ENCODE measurements at places on chromosomes 7 and 10.

DNA sequence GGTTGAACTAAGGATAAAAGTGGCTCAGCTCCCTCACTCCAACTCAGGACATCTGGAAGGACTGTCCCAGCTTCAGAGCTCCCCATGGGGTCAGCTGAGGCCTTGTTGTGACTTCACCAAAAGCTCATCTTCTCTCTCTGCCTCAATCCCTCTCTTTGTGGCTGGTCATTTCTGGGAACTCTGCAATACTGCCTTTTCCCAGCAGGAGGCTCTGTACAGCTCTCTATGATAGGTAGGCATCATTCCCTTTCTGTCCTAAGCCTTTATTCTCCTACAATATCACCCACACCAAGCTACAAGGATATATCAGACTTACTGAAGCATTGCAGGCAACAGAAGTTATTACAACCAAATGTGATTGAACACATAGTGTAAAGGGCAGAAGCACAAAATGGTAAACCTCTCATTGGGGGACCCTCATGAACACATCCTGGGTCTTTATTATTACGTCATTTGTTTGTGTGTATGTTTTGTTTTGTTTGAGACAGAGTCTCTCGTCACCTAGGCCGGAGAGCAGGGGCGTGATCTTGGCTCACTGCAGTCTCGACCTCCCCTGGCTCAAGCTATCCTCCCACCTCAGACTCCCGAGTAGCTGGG lies 36.7 kb upstream of the PRPS1L1 start:
- H3K27me3 ChIP-seq, result no peaks in the 10 kb centered on the region
- peak; percentile 33 for DNase-seq
- no peaks in the 10 kb centered on the region for H3K4me1 ChIP-seq
- H3K27ac ChIP-seq, result no peak overlapping the region
- H3K36me3 ChIP-seq, result no peaks in the 10 kb centered on the region

DNA sequence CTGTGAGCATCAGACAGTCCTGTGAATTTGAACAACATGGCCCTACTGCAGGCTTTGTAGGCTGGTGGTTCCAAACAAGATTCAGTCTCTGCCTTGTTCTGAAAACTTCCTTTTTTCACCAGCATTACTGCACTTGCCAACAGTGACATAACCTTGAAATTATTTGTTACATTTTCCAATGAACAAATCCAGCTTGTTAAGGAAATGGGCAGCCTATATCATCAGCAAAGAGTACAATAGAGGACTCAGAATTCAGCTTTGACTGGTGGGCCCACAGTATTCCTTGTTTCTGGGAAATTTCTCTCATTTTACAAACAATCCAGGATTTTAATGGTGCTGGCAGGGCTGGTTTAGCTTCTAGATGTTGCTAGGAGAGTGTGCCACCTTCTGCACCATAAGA lies 703.7 kb upstream of the FZD8 start:
- no peaks in the 10 kb centered on the region for H3K27me3 ChIP-seq
- H3K4me3 ChIP-seq, result no peak overlapping the region
- no peak for DNase-seq
- no peaks in the 10 kb centered on the region for H3K4me1 ChIP-seq
- no peak overlapping the region for H3K27ac ChIP-seq

- H3K27me3 ChIP-seq, result peaks cover 31% of the 10 kb centered on the region
- no peak overlapping the region for H3K27ac ChIP-seq
- no peak overlapping the region for H3K4me3 ChIP-seq
- DNase-seq, result no peak
- no peaks in the 10 kb centered on the region for H3K36me3 ChIP-seq
Observed at GRCh38 chr7:129550693-129551360, 48.5 kb downstream of the SMKR1 start.

- peaks cover 33% of the 10 kb centered on the region for H3K27me3 ChIP-seq
- H3K4me3 ChIP-seq, result no peak overlapping the region
- no peak for DNase-seq
- H3K4me1 ChIP-seq, result peaks cover 7% of the 10 kb centered on the region
- no peaks in the 10 kb centered on the region for H3K36me3 ChIP-seq
Observed at GRCh38 chr10:72049969-72050781, 38.2 kb downstream of the SPOCK2 start.

DNA sequence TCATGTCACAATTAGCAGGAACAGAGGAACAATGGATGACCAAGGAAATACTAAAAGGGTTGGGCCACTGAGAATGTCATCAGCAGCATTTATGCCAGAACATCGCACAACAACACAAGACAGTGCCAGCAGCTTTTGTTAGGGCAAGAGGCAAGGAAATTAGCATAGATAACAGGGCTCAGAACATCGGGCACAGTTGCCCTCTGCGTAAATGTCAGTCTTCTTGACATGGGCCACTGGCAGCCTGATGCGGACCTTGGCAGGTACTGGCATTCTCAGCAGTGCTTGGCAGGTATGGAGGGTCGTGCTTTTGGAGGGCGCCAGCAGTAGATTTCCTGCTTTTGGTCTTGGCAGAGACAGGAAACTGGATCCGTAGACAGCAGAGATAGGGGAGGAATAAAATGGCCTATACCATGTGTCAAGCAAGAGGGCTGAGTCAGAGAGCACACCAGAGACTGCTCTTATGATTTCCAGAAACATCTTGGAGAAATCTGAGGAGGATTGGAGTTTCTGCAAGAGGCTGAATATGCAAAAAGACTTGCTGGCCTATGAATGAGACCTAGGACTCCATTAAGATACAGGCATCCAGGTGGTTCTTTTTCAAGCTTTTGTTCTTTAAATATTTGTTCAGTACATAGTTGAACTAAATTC lies 371.5 kb upstream of the MTPN start:
- no peak overlapping the region for H3K4me3 ChIP-seq
- no peaks in the 10 kb centered on the region for H3K27me3 ChIP-seq
- no peaks in the 10 kb centered on the region for H3K4me1 ChIP-seq
- no peaks in the 10 kb centered on the region for H3K36me3 ChIP-seq

DNA sequence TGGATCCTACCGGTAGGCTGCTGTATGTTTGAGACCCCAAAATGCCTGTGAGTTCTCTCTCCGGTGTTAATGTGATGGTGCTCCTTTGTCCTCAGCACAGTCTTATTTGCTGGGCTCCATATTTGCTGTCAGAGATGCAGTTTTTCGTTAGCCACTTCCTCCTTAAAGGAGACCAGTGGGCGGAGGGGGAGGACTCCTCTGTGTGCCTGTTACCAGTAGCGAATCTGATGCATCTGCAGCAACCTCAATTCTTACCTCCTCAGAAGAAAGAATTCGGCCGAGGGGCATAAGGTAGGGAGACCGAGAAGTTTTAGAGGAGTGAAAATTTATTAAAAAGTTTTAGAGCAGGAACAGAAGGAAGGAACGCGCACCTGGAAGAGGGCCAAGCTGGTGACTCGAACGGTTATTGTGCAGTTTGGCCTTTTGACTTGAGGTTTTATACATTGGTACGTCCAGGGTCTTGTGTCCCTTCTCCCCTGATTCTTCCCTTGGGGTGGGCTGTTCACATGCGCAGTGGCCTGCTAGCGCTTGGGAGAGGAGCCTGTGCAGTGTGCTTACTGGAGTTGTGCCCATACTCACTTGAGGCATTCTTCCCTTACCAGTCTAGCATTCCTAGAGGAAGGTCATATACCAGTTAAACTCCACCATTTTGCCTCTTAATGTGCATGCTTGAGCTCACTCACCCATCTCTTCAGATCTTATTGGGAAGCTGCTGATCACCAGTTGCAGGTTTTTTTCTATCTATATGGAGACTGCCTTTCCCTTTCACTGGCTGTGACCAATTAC lies 49.5 kb downstream of the GNAI1 start:
- H3K36me3 ChIP-seq, result no peaks in the 10 kb centered on the region
- H3K27ac ChIP-seq, result no peak overlapping the region
- H3K4me1 ChIP-seq, result peaks cover 13% of the 10 kb centered on the region
- DNase-seq, result no peak

DNA sequence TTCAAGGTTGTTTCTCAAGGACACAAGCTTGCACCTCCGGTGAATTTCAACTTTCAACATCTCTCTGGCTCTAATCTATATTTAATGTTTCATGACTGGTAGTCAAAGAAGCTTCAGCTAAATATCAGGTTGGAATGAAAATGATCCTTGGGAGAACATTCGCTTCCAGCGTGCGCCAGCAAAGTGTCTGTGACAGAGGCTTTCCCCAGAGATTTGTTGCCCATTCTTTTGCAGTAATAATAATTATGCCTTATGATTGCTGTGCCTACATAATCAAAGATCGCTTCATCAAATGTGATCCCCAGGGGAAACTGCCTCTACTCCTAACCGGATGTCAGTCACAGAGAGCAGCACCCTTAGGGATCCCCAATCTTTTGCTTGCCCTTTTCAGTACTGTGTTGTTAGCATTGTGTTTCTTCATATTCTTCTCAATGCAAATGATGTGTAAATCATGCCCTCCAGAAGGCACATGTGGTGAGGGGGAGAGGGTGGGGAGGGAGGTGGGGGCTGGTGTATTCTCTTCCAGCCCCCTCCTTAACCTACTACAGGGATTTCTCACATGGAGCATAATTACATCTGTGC lies 30.5 kb downstream of the FZD1 start:
- no peaks in the 10 kb centered on the region for H3K36me3 ChIP-seq
- no peaks in the 10 kb centered on the region for H3K4me1 ChIP-seq
- DNase-seq, result no peak
- H3K4me3 ChIP-seq, result no peak overlapping the region
- H3K27me3 ChIP-seq, result peaks cover 14% of the 10 kb centered on the region

GRCh38 chr10:48271047-48271730 lies 3.3 kb downstream of the FRMPD2 start:
- H3K27me3 ChIP-seq, result peaks cover 10% of the 10 kb centered on the region
- no peak overlapping the region for H3K4me3 ChIP-seq
- H3K36me3 ChIP-seq, result no peaks in the 10 kb centered on the region
- no peaks in the 10 kb centered on the region for H3K4me1 ChIP-seq

DNA sequence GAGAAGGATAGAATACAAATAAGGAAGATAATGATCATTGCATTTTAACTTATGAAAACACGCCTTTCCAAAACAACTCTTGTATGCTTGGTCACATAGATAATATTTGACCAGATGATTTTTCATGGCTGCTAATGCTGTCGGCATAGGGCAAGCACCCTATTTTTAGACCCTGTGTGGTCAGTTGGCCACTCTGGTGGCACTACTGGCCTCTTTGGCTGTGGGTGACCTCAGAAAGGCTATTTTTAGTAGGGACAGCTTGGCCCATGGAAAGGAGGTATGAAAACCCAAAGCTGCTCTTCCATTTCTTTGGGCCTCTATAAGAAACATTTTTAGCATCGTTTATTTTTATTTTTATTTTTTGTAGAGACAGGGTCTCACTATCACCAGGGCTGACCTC lies 12.3 kb downstream of the BMPER start:
- no peak overlapping the region for H3K27ac ChIP-seq
- no peak overlapping the region for H3K4me3 ChIP-seq
- H3K36me3 ChIP-seq, result no peaks in the 10 kb centered on the region
- peaks cover 4% of the 10 kb centered on the region for H3K27me3 ChIP-seq

DNA sequence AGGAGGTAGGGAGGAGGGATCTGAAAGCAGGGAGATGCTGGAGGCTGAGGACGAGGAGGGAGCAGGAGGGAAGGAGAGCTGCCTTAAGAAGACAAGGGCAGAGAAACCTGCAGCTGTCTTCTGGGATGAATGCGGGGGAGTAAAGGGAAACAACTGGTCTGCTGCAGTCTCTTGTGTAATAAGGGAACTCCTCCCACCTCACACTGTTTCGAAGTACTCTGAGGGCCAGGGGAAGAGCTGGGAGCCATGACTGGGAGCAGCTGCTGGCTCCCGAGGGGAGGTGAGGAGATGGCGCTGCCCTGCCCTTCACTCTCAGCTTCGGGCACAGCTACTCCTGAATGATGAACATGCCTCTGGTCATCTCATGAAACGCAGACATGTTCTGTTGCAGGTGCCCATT lies 65.1 kb downstream of the CLEC2L start:
- no peak overlapping the region for H3K27ac ChIP-seq
- H3K27me3 ChIP-seq, result no peaks in the 10 kb centered on the region
- no peak overlapping the region for H3K4me3 ChIP-seq
- peaks cover 3% of the 10 kb centered on the region for H3K36me3 ChIP-seq
- peaks cover 6% of the 10 kb centered on the region for H3K4me1 ChIP-seq
